Stimulated activated CD4-positive, alpha-beta T cell treated with anti-CD3 and anti-CD28 coated beads, Interleukin-2, amount 100 ng/mL, for 48 hours (primary cell): ENCODE measurements at places on chromosomes 1 and 21.

DNA sequence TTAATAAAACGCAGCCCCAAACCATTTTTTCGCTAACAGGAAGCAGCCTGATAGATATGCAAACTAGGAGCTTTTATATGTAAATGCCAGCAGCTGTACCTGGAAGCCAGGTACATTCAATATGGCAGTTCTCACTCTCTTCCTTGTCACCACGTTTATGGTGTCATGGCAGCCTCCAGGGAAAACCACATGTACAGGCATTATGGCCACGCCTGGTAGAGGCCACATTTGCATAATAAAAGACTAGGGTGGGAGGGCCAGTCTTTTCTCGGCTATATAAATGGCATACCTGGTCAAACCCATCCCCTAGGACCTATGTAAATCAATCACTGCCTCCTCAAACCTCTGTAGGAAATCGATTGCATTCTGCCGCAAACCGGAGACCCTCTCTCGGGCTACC, 247.5 kb downstream of the NEGR1 start:
- DNase-seq = no peak

- DNase-seq = no peak
Measured at GRCh38 chr1:101130673-101131072, 105.1 kb upstream of the DPH5 start.

GRCh38 chr1:110123224-110123623, 11.0 kb downstream of the UBL4B start:
- no peak for DNase-seq

GRCh38 chr1:158076441-158076840, 83.0 kb downstream of the KIRREL1 start:
- no peak for DNase-seq

DNA sequence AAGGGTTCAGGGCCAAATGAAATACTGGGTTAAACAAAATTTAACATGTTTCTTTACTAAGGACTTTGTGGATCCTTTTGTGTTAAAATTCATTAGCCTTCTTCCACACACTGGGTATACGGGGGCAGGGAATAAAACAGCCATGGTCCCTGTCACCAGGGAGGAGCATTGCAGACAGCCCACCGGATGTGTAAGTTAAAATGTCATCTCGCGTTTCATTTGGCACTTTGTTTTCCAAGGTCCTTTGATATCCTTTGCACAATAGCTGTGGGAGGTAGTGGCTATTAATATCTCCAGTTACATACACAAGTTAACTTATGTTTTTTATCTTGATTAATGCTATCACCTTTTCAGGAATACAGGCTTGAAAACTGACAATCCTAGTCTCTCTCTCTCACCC, 172.7 kb downstream of the BARHL2 start:
- DNase-seq = no peak

DNA sequence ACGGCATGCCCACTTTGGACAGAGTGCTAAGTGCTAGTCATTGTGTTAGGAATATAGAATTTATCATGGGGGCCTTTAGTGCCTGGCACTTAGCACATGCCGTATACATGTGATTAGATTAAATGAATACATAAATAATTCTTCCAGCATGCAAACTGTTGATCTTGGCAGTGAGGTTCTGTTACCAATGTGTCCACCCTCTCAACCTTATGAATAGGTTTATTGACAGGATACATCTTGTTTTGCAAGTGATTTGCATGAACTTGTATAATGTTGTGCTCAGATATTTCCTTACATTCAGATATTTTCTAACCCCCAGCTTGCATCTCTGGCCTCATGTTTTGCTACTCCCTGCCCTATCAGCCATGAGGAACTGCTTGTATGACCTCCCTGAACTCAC, 60.3 kb upstream of the ZNF648 start:
- no peak for DNase-seq

GRCh38 chr1:246001142-246001836, 505.8 kb downstream of the SMYD3 start:
- DNase-seq = no peak

DNA sequence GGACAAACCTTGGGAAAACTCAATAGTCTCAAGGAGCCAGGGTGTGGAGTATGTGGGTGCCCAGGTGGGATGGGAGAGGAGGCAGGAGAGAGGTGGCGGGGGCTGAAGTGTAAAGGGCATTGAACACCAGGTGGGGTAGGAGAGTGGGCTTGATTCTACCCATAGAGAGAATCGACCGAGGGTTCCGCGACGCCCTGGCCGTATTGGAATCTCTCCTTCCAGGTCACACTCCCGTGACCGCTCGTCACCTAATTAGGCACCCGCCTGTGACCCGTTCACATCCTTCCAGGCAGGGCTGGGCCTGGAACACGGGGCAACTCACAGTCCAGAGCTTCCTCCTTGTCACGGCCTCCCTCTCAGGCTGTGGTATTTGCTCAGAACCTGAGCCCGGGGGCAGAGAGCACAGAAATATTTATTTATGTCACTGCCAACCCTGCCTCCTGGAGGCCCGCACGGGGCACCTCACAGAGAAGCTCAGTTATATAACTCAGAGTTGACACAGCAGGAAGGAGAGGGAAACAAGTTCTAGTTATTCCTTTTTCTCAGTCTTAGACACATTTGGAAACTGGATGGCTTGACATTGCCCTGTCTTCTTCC, 12.0 kb downstream of the NCMAP start:
- no peak for DNase-seq

DNA sequence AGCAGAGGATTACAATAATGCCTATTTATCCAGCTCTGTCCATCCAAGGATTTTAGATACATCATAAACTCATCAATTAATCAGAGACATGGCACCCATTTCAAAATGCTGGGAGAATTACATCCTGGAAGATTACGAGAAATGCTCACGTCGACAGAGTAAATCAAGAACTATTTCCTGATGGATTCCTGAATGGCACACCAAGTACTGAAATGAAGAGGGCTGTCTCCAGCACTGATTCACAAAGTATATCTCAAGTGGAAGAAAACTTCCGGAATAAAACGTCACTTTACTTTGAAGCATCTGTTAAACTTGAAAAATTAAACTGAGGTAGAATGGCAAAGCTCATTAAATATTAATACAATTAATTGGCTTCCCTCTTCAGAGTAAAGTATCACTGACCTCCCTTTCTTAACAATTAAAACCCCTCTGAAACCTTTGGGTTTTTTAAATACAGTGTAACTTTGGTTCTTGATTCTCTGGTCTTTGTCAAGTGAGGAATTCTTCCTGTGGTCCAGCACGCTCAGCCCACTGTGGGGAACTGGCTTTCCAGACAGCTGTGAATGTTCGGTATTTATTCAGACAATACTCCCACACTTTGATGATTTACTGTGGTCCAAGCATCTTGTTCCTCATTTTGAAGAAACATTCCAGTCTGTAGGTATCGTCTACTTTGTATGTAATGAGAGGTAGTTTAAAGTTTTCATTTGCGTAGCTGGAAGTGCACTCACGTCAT, 288.0 kb downstream of the NFIA start:
- no peak for DNase-seq

DNA sequence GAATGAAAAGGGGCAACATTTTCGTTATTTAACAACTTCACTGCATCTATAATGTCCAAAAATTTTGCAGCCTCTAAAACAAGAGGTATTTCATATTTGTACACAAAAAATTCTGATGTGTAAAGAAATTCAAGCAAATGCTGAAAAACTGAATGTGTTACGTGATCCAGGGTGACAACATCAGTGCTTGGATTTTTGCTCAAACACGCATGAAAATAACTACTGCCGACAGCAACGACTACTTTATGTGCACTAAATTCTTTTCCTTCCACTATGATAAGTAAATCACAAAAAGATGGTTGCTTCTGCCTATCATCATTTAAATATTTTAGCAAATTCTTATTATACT, 53.4 kb upstream of the ASPM start:
- DNase-seq = no peak

DNA sequence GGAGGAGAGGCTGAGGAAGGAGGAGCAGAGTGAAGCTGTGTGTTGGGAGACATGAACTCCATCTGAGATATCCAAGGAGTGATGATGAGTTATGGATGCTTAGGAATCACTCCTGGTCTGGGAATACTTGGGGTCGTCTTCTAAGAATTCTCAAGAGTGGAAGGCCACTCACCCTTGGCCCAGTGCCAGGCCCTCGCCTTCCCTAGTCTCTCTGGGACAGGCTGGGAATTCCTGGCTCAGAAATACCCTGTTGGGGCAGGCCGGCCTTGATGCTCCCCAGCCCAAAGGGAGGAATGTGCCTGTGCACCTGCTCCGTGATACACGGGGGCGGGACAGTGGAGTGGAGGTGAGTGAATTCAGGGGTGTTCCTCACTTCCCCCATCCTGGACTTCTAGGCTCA, 12.6 kb upstream of the LMNA start:
- DNase-seq = no peak

DNA sequence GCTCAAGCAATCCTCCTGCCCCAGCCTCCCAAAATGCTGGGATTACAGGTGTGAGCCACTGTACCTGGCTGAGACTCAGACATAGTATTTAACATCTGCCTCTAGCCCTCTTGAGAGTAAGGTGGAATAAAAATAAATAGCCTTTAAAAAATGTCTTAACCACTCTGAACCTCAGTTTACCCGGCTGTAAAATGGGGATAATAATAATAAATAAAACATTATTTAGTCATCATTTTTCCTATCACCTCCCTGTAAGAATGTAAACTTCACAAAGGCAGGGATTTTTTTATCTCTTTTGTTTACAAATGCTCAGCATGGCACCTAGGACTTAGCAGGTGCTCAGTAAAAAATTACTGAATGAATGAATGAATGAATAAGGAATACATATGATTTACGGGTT, 17.2 kb downstream of the EPHB2 start:
- DNase-seq = no peak

GRCh38 chr1:19889656-19890055, 7.5 kb downstream of the OTUD3 start:
- no peak for DNase-seq

GRCh38 chr1:85577419-85578320, 2.9 kb upstream of the CCN1 start:
- DNase-seq = no peak

GRCh38 chr1:156549390-156549789, 23.0 kb downstream of the IQGAP3 start:
- no peak for DNase-seq

GRCh38 chr1:55541296-55541695, 326.1 kb upstream of the USP24 start:
- no peak for DNase-seq

DNA sequence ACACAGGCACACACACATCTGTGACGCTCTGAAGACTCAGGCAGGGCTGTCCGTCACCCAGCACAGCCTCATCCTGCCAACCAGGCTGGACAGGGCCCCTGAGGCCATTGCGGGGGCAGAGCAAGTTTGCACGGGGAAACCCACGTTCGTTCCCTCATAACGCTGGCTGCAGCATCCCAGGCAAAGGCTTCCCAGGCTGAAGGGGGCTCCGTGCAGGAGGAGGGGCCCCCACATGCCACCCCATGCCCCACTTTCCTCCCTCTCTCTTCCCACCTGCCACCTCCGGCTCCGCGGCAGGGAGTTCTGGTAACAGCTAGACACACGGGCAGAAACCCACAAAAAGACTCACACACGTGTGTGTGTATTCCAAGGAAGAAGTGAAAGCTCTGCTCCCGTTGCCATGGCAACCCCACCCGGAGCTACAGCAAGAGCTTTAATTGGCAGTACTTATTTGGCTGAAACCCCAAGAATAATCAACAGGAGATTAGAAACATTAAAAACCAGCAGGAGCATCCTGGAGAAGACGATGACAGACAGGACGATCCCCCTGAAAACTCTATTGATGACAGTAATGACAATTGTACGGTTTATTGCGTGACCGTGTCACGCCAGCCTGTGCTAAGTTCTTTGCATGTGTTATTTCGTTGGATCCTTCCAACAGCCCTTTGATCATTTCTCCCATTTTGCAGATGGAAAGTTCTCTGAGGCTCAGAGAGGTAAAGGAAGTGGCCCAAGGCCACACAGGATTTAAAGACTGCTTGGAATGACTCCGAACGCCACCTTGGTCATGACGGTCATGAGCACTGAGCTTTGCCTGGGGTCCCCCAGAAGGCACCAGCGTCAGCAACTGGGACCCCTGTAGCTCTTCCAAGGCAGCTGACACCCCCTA, 247.1 kb downstream of the NPHP4 start:
- DNase-seq = no peak
